GM12865 (cell line): ENCODE measurements at places on chromosomes 4 and X.

GRCh38 chr4:41212616-41213203, 1.6 kb downstream of the APBB2 start:
- DNase-seq = peak; percentile 80

DNA sequence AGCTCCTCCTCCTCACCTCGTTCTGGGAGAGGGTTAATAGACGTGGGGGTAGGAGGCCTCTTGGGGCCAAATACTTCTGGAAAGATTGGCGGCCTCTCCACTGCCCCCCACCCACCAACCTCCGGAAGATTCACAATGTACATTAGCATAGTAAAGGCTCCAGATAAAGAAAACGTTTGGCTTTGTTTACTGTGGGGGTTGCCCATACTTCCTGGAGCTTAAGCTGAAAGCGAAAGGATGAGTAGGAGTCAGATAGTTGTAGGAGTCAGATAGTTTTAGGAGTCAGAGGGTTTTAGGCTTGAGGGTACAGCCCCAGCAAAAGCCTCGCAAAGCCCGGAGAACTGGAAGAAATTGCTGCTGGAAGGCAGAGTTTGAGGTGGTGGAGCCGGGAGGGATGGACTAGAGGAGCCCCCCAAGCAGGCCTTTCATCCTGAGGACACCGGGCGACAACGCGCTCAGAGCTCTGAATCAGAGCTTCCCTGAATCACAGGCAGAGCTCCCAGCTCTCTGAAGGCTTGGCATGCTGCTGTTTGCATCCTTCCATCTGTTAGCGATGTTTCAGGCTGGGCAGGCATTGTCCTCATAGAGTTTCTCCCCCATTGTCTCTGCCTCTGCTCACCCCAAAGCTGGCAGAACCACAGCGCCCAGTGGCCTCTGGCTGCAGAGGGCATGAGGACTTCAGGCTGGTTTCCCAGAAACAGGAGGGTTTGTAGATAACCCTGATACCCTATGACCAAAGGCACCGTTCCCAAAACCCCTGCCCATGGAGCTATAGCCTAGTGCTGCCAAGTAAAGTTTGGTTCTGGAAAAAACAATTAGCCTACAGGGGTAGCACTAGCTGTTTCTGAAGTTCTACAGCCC, 280.7 kb downstream of the BCOR start:
- DNase-seq = no peak

DNA sequence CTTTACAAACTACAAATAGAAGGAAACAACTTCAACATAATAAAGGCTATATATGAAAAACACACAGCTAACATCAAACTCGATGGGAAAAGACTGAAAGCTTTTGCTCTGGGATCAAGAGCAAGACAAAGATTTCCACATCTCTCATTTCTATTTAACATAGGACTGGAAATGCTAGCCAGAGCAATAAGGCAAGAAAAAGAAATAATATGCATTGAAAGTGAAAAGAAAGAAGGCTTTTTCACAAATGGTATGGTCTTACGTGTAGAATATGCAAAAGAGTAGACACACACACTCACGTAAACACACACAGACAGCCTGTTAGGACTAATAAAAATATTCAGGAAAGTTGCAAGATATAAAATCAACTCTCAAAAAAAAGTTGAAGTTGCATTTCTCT, 660.5 kb upstream of the PCDH10 start:
- DNase-seq = no peak

- no peak for DNase-seq
Observed at GRCh38 chr4:78207951-78208350, 150.8 kb downstream of the FRAS1 start.

GRCh38 chrX:20633451-20633850, 366.7 kb upstream of the RPS6KA3 start:
- DNase-seq = no peak
